ENCODE measurements at places on chromosomes 5 and 9.

DNA sequence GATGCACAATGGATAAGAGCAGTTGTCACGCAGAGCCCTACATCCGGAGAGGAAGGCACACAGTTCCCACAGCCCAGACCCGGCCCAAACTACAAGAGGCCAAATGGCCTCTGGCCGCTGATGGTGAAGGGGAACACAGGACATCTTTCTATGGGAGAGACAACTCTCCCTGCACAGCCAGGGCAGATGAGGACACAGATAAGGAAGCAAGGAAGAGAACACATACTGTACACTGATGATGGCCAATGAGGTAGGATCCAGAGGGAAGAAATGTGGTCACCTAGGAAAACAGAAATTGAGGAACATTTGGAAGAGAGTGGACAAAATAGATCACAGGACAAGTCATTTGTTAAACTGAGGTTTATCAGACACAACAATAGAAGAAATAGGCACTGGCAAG is 28.4 kb upstream of the SMIM32 start:
- DNase-seq, result no peak

GRCh38 chr9:109846776-109847175 is 66.8 kb downstream of the PALM2AKAP2 start:
- DNase-seq, result no peak

GRCh38 chr5:16383544-16384052 is 82.0 kb downstream of the ZNF622 start:
- no peak for DNase-seq

DNA sequence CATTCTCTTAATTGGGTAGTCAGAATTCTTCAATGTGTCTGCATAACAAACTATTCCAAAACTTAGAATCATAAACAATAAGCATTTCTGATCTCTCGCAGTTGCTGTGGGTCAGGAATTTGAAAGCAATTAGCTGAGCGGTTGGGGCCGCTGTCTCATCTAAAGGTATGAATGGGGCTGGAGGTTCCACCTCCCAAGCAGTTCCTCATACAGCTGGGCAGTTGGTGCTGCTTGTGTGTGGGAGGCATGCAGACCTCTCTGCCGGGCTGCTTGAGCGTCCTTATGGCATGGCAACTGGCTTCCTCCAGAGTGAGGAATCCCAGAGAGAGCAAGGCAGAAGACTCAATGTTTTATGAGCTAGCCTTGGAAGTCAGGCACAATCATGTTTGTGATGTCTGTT is 30.2 kb upstream of the SEMA4D start:
- peak; percentile 59 for DNase-seq

DNA sequence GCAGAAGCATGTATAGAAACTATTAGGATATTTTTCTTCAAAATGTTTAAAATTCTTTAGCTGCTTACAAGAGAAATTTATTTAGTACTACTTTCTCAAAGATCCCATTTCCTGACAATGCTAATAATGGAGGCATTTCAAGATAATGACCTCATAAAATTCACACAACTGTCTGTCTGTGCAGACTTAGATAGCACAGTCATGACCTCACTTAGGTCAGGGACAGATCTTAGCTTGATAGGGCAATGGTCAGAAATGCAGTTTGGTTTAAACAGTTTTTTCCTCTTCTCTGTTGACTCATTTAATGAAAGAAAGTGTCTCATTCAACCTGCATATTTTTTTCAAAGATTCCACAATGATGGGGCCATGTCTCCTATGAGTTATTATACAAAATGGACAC is 128.4 kb downstream of the GRIA1 start:
- DNase-seq, result no peak

DNA sequence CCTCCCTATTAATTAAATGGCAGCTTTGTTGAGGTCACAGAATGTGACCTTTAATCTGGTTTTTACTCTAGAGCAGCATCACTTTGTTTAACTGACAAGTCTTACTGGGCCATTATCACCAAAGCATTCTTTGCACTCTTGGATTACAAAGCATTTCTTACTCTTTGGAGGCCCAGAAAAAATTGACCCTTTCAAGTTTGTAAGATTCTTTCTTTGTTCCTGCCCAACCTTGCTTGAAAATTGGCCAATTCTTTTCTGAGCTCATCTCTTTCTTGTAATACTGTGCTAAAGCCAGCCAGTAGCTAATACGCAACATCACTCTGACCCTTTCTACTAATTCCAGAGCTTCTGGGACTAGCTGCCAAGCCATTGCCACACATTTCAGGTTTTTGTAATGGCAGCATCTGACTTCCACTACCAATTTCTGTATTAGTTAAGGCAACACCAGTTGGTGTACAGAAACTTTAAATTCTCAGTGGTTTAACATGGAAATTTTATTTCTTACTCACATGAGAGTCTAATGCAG is 131.6 kb downstream of the PRDM6 start:
- no peak for DNase-seq

DNA sequence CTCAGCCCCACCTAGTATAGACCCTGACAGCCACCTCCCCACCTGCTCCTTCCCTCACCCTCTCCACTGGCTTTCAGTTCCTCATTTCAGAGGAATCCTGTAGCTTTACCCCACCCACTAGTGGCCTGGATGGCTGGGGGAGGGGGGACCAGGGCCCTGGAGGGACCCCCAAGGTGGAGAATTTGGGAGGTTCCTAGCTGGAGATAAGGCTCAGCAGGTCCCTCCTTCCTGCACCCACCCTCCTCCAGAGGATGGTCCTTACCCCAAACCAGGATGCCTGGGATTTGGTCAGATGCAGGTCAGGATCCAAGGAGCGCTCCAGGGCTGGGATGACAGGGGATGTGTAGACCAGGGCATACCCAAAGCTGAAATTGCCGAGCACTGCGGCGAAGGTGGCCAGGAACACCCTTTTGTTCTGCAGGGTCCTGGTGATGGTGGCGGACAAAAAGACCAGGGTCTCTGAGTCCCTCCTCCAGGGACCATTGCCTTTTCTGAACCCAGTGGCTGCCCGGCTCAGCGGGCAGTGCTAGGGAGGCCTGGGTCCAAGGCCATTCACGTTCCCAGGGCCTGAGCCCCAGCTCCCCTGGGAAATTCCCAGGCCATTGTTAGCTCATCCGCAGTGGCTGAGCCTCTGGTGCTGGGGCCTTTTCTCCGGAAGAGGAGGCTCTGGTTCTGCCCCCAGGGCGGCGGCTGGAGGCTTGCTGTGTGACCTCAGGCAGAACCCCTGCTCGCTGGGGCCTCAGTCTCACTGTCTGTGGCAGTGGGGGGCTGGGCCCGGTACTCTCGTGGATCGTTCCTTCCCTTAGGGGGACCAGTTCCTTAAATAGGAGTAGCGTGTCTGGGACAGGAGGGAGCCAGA is 678 bp downstream of the SLC2A6 start:
- peak; percentile 70 for DNase-seq

- no peak for DNase-seq
Measured at GRCh38 chr5:1934801-1935429, 52.2 kb upstream of the IRX4 start.

- no peak for DNase-seq
Measured at GRCh38 chr5:157516006-157516405, 56.0 kb downstream of the NIPAL4 start.

GRCh38 chr9:104969116-104969515 is 41.2 kb upstream of the ABCA1 start:
- DNase-seq, result no peak

DNA sequence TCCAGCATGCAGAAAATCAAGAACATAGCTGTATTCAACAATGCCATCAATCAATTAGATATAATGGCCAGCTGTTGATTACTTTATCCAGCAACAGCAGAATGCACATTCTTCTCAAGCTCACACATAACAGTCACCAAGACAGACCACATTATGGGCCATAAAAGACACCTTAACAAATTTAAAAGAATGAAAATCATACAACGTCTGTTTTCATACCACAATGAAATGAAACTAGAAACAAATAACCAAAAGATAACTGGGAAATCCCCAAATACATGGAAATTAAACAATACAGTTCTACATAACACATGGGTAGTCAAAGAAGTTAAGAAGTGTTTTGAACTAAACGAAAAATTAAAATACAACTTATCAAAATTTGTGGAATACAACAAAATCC is 130.9 kb upstream of the GNA14 start:
- DNase-seq, result no peak

- no peak for DNase-seq
Measured at GRCh38 chr5:170755679-170756456, 27.7 kb upstream of the GABRP start.

DNA sequence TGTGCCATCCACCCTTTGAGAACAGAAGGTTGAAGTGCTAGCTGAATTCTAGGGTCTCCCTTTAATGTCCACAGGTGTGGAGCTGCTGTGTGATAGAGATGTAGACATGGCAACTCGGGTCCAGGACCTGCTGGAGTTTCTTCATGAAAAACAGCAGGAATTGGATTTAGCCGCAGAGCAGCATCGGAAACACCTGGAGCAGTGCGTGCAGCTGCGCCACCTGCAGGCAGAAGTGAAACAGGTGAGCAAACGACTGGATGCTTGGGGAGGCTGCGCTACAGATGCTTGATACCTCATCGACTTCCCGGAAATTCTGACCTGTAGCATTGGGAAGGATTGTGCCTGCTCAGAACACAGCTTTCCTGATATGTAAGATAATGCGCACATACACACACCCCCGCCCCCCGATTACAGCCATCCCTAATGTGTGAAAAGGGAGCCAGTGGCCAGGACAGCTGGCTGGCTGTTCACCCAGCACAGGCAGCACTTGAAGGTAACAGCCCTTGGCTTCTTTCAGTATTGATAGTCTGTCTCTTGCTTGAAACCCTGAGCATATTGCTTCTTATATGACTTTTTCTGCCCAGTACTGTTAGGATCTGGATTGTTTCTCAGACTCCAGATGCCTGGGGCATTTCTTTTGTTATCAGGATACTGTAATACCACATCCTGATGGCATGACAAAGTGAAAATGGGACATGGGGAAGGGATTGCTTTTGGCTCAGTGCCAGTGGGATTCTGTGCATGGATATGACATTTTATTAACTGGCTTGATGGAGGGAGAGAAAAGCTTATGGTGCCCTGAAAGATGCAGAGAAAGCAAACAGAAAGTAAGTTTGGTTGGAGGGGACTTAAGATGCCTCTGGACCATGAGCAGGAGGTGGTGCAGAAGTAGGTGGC is 216.8 kb upstream of the OTULINL start:
- DNase-seq, result no peak

- peak; percentile 58 for DNase-seq
Measured at GRCh38 chr5:72138943-72139521, 31.8 kb downstream of the MAP1B start.

- no peak for DNase-seq
Measured at GRCh38 chr5:6494939-6495338, 46.3 kb downstream of the UBE2QL1 start.

DNA sequence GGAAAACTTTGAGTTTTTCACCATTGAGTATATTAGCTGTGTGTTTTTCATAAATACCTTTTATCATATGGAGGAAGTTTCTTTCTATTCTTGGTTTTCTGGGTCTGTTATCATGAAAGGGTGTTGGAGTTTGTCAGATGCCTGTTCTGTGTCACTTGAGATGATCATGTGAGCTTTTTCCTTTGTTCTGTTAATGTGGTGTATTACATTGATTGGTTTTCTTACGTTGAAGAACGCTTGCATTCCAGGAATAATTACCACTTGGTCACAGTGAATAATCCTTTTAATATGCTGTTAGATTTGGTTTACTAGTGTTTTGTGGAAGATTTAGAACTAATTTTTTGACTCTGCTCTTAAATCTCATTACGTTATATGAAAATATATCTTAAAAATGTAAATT is 7.8 kb downstream of the PLEKHG4B start:
- DNase-seq, result no peak

DNA sequence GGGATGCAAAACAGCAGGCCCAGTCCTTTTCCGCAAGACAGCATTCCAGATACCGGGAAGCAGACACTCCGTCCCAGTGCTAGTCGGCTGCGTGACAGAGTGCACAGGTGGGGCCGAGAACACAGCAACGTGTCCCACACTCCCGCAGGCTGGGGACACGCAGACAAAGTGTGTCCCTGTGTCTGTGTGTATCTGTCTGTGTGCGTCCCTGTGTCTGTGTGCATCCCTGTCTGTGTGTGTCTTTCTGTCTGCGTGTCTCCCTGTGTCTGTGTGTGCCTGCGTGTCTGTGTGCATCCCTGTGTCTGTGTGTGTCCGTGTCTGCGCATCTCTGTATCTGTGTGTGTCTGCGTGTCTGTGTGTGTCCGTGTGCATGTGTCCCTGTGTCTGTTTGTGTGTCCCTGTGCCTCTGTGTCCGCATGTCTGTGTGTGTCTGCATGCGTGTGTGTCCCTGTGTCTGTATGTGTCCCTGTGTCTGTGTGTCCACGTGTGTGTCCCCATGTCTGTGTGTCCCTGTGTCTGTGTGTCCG is 137.0 kb downstream of the MRPL36 start:
- no peak for DNase-seq

DNA sequence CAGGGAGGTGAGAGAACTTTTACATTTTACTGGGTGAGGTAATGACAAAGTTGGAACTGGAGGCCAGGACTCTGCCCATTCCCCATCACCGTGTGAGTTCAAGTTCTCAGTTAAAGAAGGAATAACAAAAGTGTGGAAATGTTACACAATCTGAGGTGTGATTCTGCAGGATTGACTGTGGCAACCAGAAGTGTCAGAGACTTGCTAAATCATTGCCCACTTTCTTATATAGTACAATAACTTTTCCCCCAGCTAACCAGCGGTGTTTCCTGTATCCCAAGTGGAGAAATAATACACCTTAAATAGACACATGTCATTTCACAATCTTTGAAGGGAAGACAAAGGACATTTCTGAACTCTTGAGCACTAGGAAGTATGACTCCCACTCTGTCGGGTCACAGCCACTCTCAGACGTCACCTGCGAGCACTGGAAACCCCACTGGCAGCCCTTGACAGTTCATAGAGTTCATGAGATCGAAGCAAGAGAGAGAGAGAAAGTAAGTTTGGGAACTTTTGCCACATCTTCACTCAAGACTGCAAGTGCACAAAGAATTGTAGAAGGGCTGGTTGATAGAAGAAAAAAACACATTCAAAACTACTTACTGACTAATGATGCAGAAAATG is 28.4 kb downstream of the PAX5 start:
- no peak for DNase-seq

DNA sequence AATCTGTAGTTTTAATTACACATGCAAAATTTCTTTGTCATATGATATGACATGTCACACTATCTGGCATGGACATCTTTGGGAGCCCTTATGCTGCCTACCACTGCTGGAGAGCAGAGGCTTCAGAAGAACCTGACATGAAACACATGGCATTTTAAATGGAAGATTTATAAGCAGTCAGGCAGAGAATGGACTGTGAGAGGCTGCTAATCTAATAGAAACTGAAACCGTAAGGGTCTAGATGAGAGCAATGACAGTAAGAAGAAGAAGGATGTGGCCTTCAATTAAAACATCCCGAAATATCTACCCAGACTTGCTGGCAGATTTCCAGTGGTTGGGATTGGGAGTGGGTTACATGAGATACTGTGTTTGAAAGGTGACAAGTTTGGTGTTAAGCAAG is 149.8 kb downstream of the MACIR start:
- DNase-seq, result no peak

GRCh38 chr5:54619731-54620130 is 102.2 kb downstream of the SNX18 start:
- no peak for DNase-seq

- no peak for DNase-seq
Measured at GRCh38 chr5:128773378-128773777, 191.9 kb upstream of the SLC27A6 start.

All from NB4 (cell line).